T-helper 17 cell (primary cell): ENCODE measurements at places on chromosomes 5 and 9. TPM values are rescaled to one million over a fixed set of nuclear protein-coding genes. Genes with fewer than 3 reads are reported as not detected.

LCN9 gene
- not detected for total RNA-seq

HSD17B4 gene
- total RNA-seq: 38.6 TPM

MLANA gene
- not detected for total RNA-seq

GLDC gene
- total RNA-seq: not detected

ABLIM3 gene
- total RNA-seq: 0.55 TPM

GABRP gene
- total RNA-seq: not detected

RASGRF2 gene
- total RNA-seq: 21.3 TPM

TTC16 gene
- total RNA-seq: 4.3 TPM

SLC25A2 gene
- 0.65 TPM for total RNA-seq

DCTN3 gene
- 76.4 TPM for total RNA-seq

SELENOP gene
- total RNA-seq: 0.70 TPM

FOXE1 gene
- not detected for total RNA-seq

FAM153A gene
- total RNA-seq: 10.9 TPM

CCL27 gene
- not detected for total RNA-seq

CDK9 gene
- total RNA-seq: 107 TPM

MARCHF3 gene
- total RNA-seq: 8.4 TPM

GRIN1 gene
- total RNA-seq: not detected

C5 gene
- total RNA-seq: 1.3 TPM

PKD2L2 gene
- not detected for total RNA-seq

SPATA31E1 gene
- total RNA-seq: not detected

CAVIN4 gene
- 0.13 TPM for total RNA-seq

DBH gene
- not detected for total RNA-seq

NTRK2 gene
- total RNA-seq: 1.6 TPM

COL23A1 gene
- total RNA-seq: not detected

SLC4A9 gene
- total RNA-seq: not detected

CD274 gene
- 4.7 TPM for total RNA-seq

CDC20B gene
- not detected for total RNA-seq

PTTG1 gene
- 13.9 TPM for total RNA-seq

STING1 gene
- 151 TPM for total RNA-seq

SLC36A2 gene
- not detected for total RNA-seq

MED22 gene
- 23.6 TPM for total RNA-seq

SPAAR gene
- total RNA-seq: not detected

GABRB2 gene
- total RNA-seq: not detected

SHROOM1 gene
- 0.20 TPM for total RNA-seq

CCDC152 gene
- 2.2 TPM for total RNA-seq

GDNF gene
- total RNA-seq: not detected

PCDHGB4 gene
- total RNA-seq: 0.10 TPM

ECSCR gene
- not detected for total RNA-seq

EEIG1 gene
- total RNA-seq: 268 TPM

PCDHB7 gene
- not detected for total RNA-seq

MARCOL gene
- total RNA-seq: not detected

SPINK13 gene
- total RNA-seq: not detected

MAP1B gene
- 1.4 TPM for total RNA-seq

JAK2 gene
- 14.6 TPM for total RNA-seq

GPR150 gene
- total RNA-seq: 2.5 TPM
